ENCODE measurements at places on chromosomes 2 and 18.

DNA sequence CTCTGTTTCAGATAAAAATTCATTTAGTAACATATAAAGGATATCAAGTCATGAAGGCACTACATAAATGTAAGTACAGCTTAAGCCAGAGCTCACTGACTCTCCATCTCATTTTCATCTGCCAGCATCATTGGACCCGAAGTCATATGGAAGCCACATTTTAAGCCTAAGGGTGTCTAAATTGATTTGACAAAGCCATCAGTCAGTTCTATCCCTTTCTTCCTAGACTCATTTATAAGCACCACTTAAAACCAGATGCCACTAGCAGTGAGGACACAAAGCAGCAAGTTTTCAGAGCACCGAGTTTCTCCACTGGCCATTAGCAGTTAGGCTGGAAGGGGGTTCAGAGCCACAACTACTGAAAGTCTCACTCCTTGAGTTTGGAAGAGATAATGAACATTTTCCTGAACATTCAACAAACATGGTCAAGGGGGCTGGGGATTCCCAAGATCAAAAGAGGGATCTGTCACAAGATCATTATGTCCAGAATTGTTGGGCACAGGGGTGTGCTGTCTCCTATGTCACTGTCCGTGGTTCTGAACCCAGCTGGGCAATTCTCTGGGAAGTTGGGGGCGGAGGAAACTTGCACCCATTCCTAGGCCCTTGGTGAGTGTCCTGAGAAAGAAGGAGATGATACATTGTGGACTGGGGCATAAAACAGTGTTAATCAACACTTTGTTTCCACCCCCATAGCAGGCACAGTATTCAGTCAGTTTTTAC, 158.5 kb upstream of the LMAN1 start:
- DNase-seq: no peak

DNA sequence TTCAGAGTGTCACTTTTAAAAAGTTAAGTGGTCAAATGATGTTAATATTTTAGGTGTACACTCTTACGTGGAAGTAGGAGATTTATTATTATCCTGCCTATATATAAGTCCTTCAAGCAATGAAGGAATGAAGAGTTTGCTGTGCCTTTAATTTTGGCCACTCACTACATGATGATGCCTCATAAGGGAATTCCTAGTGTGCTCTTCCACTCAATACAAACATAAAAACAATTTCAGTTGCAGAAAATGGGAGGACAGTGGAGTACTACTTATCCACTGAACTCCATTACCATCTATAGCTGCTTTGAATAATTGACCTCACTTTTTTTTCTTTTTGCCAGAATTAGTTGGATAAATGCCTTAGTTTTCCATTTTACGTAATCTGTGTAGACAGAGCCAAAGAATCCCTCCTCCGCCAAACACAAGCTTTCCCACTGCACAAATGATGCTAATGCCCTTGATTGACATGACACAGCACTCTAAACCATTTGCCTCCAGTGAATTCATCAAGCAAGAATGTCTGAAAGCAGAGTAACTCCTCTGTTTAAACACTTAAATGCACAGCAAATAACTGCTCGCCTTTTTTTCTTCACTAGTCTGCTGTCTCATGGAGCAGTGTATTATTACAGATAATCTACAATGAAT, 751.1 kb upstream of the FANCL start:
- no peak for DNase-seq

DNA sequence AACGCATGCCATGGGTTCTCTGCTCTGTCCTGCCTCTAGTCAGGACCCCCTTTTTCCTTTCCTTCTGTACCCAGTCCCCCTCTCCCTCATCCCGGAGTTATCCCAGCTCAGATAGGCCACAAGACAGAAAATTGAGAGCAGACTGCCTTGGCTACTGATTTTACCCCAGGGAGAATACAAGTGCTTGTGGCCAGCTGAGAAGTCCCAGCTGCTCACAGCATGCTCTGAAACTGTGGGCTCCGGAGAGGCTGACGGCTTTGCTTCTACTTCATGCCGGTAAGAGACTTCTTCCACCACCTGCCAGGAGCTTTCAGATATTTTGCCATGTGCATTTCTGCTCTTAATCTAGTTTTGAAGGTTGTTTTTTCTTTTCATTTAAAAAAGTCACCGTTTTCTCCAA, 20.0 kb upstream of the SIX2 start:
- DNase-seq: no peak

DNA sequence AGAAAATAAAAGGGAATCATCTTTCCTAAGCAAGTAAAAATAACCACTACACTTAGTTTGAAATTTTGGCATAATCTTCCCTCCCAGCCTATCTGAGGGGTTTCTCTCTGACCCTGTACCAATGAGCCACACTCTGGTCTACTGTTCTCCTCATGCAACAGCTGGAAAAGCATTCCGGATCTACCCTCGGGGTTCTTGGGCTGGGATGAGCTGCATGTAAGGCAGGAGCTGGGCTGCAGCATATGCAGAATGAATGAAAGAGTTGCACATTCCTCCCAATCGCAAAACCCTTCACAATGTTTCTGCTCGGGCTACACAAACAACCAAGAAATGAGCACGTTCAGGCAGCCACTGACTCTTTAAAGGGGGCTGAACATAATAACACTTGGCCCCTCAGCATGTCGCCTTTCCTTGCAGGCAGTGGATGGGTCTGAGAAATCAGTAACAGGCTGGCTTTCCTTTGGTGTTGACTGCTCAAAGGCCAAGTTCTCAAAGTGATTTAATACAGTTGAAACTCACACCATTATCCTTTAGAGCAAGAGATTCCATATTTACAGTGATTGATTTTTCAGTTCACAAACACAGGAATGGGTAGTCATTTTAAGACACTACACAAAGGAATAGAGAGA, 180.4 kb upstream of the ZFP36L2 start:
- no peak for DNase-seq

DNA sequence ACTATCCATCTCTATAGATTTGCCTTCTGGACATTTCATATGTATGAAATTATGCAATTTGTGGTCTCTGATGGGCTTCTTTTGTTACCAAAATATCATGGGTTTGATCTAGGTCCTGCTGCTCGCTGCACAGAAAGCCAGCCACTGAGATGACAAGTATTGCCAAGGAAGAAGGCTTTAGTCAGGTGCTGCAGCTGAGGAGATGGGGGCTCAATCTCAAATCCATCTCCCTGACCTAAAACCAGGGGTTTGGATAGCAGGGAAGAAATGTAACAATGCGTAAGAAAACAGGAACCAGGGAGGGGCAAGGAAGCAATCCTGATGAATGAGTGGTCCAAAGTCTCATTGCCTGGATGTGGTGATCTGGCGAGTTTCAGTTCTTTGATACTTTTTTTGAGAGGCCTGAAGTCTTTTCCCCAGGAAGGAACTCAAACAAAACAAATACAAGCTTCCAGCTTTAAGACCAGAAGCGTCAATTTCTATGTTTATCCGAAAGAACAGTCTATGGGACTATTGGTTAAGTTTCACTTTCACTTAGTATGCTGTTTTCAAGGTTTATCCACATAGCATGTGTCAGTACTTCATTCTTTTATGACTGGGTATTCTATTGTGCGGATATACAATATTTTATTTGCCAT, 3.4 kb upstream of the CKAP2L start:
- DNase-seq: no peak

GRCh38 chr2:60884800-60885199, 3.4 kb downstream of the REL start:
- DNase-seq: no peak

- DNase-seq: no peak
These were observed 45.5 kb downstream of the SLC66A2 start for GRCh38 chr18:79905993-79906392.

- DNase-seq: no peak
These were observed 755 bp downstream of the SPAST start for GRCh38 chr2:32064021-32064601.

DNA sequence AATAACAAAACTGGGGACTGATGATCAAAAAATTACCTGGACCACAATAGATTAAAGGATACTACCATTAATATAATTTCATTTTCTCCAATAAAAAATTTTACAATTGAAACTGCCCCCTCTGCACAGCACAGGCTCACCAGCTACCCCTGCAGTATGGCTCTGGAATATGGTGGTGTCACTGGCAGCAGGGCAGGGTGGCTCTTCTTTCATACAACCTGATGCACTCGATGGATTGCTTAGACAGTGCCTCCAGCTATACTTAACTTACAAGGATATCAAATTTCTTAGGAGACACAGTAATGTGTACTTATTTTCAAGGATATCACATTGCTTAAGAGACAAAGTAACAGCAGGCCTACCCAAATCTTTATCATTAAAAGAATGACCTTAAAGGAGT, 124.0 kb downstream of the PRELID3A start:
- no peak for DNase-seq

- DNase-seq: no peak
These were observed 52.7 kb downstream of the RBMS1 start for GRCh38 chr2:160440888-160441287.

DNA sequence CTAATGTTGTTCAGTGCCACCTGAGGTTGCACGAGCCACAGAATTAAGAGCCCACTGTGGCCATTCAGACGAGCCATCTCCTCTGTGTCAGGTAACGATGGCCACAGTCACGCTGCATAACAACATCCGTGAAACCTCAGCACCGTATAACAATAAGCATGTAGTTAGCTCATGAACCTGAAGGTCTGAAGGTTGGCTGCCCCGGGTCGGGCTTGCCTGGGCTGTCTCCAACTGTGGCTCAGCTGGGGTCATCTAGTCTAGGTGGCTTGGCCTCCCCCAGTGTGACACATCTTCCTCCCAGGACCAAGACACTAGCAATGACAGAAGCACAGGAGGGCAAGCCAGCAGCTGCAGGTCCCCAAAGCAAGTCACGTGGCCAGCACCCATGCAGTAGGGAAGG, 258.0 kb downstream of the GLI2 start:
- DNase-seq: no peak

GRCh38 chr2:16271231-16271896, 331.0 kb downstream of the MYCN start:
- DNase-seq: no peak

DNA sequence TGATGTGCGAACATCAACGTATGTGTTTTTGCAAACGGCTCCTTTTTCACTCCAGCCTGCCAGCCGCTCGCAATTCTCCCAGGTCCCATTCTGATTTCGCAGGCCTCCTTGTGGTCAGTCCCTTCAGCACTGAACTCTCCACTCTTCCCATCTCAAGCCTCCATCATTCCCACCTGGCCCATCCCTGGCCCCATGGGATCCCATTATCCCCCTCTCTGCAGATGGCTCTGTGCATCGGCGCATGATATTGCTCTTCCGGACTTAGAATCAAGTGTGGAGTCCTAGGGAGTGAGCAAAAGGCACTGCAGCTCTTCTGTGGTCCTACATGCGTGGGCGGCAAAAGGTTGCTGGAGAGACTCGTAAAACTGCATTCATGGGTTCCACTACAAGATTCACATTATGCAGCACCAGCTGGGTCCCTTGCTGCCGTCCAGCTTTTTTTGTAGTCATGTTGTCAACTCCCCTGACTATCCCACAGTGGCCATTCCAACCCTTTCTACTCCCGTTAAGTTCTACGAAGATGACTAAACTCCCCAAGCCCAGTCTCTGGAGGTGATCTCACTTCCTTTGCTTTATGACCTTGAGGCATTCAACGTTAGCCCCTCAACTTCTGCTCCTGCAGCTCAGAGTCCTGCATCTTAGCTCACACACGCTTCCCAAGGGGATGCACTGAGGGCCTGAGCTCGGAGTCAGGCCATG, 125.3 kb upstream of the NRP2 start:
- no peak for DNase-seq

GRCh38 chr2:172639823-172640222, 83.9 kb downstream of the PDK1 start:
- DNase-seq: no peak

- DNase-seq: no peak
These were observed 173.3 kb upstream of the MGAT5 start for GRCh38 chr2:134080386-134081089.

- no peak for DNase-seq
These were observed 3.3 kb downstream of the RNU4ATAC start for GRCh38 chr2:121534007-121534406.

- no peak for DNase-seq
These were observed 146.5 kb downstream of the CDH2 start for GRCh38 chr18:28030458-28030857.

DNA sequence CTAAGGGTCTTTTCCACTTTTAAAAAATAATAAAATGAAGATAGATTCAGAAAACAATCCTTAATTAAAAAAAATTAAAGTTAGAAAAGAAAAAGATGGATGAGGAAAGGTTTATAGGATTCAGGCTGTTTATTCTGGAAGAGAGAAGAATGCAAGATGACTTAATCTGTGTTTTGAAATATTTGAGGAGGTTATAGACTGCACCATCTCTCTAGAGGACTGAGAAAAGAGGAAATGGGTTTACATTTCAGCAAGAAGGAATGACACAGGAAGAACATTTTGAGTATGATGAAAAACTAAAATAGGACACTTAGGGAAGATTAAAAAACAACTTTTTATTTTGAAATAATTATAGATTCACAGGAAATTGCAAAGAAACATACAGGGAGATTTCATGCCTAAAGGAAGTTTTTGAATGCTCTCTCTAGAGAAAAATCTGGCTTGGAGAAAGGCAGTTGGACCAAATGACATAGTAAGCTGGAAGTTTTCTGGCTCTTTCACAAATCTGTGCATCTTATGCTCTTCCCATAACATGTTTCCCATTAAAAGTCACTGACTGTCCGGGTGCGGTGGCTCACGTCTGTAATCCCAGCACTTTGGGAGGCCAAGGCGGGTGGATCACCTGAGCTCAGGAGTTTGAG, 75.0 kb downstream of the CERS6 start:
- DNase-seq: no peak

GRCh38 chr2:9031246-9031645, 27.8 kb upstream of the MBOAT2 start:
- no peak for DNase-seq

DNA sequence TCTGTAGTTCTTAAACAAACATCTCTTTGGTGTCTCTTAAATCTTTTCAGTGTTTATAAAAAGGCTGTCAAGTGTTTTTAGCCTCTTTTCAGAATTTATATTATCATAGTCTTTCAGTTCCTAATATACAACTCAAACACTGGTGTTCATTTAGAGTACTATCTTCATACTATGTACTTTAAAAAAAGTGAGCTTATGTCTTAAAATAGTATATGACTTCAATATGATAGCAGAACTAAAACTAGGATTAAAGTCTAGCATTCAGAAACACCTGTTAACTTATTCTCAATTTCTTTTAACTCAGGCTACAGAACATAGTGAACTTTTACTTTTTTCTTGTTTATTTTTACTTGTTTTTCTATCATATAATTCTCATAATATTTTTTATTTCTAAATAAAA, 14.7 kb upstream of the IKZF2 start:
- no peak for DNase-seq

GRCh38 chr18:24785019-24785418, 324.6 kb downstream of the HRH4 start:
- no peak for DNase-seq

GRCh38 chr2:223055140-223055539, 3.1 kb downstream of the KCNE4 start:
- DNase-seq: no peak
